ENCODE measurements at places on chromosomes 5 and 9.

DNA sequence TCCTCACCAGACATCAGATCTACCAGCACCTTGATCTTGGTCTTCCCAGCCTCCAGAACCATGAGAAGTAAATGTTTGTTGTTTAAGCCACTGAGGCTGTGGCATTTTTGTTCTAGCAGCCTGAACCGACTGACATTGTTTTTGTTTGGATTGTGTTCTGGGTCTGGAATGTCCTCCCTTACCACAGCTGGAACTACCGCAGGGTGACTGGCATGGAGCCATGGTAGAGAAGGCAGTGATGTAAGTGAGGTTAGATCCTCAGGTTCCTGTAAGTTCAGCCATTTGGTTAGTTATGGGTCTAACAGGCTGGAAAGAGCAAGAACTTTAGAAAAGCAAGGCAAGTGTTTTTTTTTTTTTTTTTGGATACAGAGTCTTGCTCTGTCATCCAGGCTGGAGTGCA is 209.3 kb downstream of the DAB2IP start:
- no peak for DNase-seq

- no peak for DNase-seq
These were observed 63.5 kb downstream of the ZNF354C start for GRCh38 chr5:179123491-179124272.

- DNase-seq: no peak
These were observed 1.5 kb upstream of the RFX3 start for GRCh38 chr9:3526997-3527940.

GRCh38 chr9:3058409-3058808 is 214.5 kb upstream of the PUM3 start:
- no peak for DNase-seq

DNA sequence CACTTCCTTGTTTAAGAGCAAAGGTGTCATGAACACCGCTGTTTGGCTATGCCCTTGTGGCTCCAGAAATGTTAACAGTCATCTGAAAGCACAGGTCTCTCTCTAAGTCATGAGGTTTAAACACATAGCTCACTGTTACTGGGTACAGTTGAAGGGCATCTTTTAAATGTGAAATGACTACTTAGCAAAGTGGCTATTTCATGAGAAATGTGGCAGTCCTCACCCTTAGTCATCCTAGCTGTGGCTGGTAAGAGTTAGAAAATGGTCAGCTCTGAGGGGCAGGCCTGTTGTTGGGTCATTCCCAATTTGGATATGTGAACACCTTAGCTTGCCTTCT is 24.2 kb upstream of the TMEM171 start:
- DNase-seq: no peak

GRCh38 chr5:173192561-173192960 is 42.4 kb downstream of the NKX2-5 start:
- no peak for DNase-seq

GRCh38 chr9:14339746-14340145 is 25.8 kb upstream of the NFIB start:
- DNase-seq: no peak

DNA sequence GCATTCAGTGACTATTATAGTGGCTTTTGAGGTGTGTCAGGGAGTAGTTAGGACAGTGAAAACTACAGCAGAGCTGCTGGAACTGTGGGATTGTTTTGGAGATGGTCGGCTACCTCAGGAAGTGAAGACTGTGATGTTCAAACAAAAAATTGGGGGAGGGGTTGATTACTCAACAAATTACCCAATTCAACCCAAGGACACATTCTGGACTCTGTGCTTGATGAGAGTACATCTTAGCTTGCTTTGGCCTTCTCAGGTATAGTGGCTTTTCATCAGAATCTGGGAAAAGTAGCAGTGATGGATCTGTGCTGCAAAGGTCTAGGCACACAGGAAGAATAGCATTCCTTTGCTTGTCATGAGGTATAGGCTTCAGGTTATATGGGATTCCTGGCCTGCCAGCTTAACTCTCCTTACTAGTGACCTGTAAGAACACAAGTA is 47.0 kb downstream of the SLC44A1 start:
- DNase-seq: no peak
